Nucleus accumbens (tissue), 56 donors: ENCODE measurements at places on chromosomes 3 and 15.
A peak's percentile ranks its signal among the peaks of the same experiment; 100 is the strongest.

DNA sequence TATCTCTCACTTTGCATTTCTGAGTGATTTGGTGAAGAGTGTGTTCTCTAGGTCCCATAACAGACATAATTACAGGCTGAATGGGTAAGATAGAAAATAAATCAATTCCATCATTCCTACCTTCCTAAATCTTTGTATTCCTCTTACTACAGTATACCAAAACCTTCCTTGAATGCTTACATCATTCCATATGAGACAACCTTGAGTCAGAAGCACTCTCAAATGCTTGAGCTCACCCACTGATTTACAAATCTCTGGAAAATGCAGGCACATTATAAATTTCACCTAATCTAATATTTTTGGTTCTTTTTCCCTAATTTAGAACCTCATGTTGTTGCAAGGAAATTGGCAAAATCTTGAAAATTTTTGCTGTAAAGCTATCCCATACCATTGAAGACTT is 239.1 kb downstream of the CBLB start:
- no peak for DNase-seq

DNA sequence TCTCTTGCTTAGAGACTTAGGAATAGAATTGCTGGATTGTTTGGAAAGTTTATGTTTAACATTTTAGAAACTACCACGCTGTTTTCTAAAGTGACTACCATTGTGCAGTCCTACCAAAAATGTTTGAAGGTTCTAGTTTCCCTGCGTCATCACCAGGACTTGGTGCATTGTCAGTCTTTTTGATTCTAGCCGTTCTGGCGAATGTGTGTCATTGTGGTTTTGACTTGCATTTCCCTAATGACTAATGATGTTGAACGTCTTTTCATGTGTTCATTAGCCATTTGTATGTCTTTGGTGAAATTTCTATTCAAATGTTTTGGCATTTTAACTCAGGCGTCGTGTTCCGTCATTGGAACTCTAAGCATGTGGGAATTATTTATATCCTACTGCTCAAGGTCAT is 58.0 kb downstream of the CHD2 start:
- DNase-seq = no peak

DNA sequence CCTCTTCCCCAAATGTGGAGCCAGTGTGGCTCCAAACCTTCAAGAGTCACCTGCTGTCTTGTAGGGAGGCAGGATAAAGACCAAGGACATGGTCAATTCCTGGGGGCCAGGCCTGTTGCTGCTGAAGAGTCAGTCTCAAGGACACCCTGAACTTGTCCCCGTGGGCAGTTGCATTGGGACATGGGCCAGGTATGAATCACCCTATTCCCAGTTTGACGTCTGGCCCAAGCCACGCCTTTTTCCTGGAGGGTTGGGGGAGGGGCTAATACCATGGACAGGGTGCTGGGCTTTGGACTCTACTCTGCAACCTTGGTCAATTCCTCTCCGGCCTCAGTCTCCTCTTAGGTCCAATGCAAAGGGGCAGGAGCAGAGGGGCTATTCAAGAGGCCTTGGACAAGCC is 10.4 kb downstream of the ATP2B2 start:
- DNase-seq = no peak

DNA sequence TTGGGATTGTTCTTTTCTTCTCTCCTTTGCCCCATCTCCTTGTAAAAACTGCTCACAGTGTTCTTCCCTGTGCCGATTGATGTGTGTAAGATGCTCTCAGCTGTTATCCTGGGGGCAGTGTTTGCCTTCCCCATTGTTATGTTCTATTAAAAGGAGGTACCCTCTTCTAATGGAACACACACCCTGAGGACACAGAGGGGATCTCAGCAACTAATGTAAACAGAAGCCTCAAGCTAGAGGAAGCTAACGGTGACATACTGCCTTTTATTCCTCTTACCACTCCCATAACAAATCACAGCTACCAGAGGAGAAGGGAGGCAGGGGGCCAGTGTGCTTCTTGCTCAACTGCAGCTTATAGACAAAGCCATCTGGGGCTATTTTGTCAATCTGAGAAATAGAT is 2.2 kb downstream of the TAGLN3 start:
- no peak for DNase-seq

GRCh38 chr15:72057548-72058091 is 60.3 kb downstream of the MYO9A start:
- DNase-seq = no peak

DNA sequence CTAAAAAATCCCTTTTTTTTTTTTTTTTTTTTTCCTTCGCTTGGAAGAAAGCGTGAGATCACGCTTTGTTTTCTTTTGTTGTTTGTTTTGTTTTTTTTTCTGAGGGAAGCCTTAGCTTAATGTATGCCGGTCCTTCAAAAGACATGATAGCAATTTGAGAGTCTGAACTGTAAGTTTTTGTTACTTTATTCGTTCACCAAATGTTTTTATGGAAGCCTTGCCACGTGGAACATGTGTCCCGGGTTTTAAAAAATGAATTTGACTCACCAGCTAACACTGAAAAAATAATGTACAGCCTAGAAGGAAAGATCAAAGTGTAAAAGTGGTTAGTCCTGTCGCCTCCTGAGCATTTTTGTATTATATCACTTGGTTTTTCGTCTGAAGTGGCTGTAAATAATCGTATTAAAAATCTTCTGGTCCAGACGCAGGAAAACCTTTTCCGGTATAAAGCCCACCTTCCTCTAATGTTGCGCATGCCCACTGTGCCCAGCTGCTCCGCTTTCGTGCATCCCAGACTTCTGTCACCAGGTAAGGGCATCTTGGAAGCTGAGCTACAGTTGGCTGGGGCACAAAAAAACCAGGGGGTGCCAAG is 795 bp upstream of the MYNN start:
- DNase-seq = peak; percentile 55

DNA sequence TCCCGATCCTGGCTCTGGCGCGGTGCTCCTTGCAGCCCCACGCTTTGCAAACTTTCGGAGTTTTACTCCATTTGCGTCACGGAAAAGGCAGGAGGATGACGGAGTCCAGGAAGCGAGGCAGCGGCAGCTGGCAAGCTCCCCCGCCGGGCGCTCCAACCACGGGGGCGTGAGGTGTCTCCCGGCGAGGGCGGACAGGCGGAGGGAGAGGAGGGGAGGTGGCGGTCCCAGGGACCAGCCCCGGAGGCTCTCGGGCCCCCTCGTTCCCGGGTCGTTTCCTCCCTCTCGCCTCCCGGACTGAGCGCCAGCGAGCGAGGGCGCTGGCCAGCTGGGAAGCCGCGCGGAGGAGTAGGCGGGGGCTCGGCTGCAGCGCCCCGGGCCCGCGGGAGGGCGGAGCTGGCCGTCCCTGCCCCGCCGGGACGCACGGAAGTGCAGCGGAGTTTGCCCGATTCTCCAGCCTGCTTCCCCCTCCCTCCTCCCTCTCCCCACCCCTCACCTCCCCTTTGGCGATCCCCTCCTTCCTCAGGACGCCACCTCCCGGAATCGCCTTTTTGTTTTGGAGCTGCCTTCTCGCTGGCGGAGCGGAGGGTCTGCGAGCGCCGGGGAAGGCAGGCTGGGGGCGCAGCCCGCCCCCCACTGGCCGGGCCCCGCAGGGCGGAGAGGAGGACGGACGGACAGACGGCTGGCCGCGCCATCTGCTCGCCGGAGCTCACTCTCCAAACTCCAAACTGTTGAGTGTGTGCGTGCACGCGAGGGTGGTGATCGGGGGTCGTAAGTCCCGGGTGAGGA is at the start of gene SNX33:
SNX33 (plus strand) TSS at position 543 of the 786 bp plus-strand sequence. CDS start 1,191 bp downstream, outside the sequence.
- peak; percentile 27 for DNase-seq

DNA sequence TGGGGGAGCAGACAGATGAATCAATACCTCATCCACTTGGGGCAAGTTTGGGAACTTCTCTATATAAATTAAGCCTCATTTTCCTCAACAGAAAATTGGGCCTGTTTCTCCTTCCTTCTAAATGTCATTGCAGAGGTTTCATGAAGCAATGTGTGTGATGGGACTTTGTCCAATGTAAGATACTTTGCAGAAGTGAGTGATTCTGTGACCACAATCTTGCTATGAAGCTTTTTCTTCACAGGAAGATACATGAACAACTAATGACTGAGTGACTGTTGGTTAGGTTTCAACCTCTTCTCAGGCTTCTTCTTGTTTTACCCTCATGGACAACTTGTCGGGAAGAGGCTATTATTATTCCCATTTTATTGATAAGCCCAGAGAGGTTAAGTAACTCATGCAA is 11.0 kb downstream of the TMEM45A start:
- DNase-seq = no peak

DNA sequence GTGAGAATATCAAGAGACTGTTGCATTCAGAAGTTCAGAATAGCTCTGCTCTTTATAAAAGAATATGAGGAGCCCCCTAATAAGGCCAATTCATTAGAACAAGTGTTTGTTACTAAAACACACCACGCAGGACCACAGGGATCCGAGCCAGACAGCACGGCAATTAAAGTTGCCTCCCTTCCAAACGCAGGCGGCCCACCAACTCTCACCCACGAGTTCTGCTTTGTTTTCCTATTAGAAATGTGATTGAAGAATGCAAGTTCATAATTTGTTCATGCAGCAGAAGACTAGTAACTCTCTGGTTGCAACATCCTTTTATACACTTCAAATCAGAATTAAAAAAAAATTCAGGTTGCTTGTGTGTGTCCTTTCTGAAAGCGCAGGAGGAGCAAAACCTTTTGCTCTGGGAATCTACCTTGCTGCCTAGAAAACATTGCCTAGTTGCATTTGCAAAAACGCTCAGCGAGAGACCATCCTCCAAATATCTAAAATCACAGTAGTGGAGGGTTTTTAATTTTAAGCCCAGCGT is 1044.1 kb upstream of the NR2F2 start:
- DNase-seq = no peak

DNA sequence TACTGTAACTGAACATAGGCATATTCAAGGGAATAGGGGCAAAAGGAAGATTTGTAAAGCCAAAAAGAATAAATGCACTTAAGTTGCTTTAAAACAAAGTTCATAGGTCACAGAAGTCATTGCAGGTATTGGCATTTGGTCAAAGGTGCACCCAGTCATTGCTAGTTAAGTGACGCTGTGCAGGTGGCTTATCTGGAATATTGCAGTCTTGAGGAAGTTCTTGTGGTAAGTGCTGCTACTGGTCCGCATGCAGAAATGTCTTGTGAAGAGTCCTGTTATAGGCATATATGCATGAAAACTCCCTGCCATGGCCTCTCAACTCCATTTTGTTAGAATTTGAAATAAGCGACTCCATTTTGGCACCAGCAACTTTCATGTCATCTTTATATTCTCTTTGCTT is 293.1 kb downstream of the GBE1 start:
- no peak for DNase-seq

GRCh38 chr3:24773798-24774197 is 279.1 kb upstream of the THRB start:
- peak; percentile 26 for DNase-seq

GRCh38 chr15:80904998-80905397 is 84.6 kb downstream of the MESD start:
- no peak for DNase-seq

DNA sequence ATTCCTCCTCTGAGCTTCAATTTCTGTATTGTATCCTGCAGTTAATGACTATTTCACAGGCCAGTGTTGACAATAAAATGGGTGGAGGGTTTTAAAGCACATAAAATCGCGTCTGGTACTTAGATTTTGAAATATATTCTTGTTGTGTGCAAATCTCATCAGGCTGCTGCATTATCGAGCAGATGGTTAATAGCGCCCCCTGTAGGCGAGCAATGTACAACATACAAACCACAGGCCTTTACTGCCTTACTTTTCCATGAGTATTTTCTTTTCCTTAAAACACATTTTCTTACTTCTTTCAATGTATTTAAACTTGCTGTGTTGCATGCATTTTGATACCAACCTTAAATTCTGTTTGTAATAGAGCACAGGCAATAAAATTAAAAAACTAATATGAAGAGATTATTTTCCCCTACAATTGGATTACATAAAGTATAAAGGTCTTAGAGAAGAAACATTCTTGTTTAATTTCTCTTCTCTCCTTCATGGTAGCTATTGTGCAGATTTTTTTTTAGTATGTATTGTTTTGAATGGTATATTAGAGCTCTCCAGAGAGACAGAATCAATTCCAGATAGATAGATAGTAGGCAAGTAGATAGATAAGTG is 608.4 kb downstream of the CADM2 start:
- peak; percentile 8 for DNase-seq

DNA sequence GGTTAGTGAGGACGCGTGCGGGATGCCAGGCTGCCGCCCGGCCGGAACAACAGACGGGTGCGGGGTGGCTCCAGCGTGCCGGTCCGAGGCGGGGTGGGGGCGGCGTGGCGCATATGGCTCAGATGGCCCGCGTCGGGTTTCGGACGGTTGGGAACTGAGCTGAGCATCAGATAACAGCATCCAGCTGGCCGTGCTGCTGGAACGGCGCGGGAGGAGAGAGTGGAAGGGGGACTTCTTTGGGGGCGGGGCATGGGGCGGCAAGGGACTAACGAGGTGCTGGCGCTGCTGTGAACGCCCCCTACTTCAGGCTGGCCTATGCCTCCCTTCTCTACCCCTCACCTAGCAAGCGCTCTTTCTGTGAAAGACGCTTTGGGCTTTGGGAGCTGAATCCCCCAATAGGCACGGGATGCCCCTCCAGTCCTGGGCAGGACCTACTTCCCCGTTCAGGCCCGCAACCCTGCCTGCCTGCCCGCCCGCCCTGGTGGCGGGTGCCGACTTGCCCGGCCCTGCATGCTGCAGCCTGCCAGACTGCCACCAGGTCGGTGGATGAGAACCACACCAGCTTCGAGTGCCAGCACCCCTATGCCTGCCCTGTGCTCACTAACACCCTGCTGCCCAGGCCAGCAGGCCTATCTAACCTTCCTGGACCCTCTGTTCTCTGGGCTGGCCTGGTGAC is 542 bp downstream of the INKA1 start:
- DNase-seq = peak; percentile 48

DNA sequence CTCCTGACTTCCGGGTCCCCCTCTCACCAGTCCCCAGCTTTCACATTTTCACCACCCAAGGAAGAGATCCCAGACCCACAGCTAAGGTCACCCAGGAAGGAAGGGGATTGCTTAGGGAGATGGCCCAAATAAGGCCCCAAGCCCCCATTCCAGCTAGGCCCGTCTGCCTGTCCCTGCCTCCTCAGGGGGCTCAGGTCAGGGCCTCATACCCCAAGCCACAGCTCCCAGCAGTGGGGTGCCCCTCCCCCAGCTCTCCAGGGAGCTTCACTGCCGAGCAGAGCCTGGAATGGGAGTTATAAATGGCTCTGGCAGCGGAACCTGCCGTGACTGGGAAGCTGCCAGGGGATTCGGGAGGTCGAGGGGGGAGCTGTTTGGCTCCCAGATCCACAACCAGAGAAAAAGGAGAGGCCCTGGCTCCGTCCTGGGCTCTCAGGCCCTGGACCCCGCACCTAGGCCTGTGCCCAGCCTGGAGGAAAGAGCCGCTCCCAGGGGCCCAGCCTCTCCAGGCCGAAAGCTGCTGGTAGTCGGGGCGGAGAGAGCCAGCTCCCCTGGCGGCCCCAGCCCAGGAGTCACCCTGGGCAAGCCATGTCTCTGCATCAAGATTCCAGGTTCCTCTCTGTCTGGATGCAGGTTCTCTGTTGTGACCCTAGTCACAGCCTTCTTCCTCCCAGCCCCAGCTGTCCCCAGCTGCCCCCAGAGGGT is 550 bp downstream of the CCDC9B start:
- DNase-seq = peak; percentile 63

GRCh38 chr3:127834771-127835170 is 12.5 kb upstream of the MGLL start:
- no peak for DNase-seq
